ENCODE measurements at places on chromosomes 1 and 21.
A peak's percentile ranks its signal among the peaks of the same experiment; 100 is the strongest.

DNA sequence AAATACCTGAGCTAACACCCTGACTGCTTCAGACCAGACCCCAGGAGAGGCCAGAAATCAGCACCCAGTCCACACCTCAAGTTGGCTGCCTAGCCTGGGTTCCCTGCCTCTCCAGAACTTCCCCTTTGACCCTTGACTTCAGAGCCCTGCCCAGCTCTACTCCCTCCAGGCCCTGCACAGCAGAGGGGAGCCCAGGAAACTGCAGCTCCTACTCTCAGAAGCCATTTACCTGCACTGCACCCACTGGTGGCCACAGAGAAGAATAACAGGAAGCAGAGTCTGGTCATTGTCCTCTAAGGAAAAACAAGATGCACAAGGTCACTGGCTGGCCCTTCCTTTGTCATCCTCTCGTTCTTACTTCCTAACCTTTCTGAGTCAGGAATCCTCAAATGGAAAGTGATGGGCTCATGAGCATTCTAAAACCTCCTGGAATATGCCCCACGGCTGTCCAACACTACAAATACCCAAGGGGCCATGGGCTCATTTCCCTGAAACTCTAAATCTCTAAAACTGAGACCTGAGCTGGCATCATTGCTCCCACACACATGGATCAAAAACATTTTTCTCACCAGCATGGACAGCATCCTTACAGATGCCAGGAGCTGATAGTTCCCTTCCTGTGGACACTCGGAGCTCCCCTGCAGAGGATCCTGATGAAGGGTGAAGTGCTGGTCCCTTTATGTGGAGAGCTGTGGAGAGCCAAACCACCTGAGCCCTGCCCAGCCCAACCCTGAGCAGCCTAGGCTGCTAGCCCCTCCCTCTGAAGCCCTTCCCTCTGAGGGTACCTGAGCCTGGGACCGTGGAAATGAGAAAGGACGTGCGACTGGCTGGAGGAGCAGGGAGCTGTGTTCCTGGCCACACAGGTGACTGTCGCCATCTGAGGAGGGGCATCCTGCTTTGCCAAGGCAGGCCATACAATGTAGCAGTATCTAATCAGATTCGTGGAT is at the start of gene ITLN2:
Gene ITLN2, minus strand, starts transcription at position 652 of the 947 bp plus-strand sequence. Its CDS starts 68 bp downstream, at position 584.
- no peak for DNase-seq

DNA sequence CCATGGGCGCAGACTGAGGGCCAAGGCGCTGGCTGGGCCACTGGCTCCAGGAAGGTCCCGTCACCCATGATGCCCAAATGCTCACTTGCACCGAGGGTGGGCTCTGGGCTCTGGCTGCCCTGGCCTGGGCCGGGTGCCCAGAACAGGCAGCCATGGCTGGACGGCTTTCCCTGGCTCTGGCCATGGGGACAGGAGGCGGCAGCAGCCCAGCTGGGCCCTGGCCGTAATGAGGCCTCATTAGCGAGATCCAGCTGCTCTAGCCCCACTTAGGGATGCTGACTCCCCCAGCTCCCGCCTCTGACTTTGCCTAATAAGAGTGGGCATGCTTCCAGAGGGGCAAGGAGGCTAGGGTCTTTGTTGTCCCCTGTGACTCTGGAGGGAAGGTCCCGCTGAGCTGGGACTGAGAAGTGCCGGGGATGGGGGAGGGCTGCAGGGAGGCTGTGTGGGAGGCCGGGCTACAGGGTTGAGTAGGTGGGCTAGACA is 11.8 kb downstream of the SLC6A9 start:
- DNase-seq = no peak

- DNase-seq = no peak
Observed at GRCh38 chr1:241423541-241424479, 66.8 kb upstream of the RGS7 start.

DNA sequence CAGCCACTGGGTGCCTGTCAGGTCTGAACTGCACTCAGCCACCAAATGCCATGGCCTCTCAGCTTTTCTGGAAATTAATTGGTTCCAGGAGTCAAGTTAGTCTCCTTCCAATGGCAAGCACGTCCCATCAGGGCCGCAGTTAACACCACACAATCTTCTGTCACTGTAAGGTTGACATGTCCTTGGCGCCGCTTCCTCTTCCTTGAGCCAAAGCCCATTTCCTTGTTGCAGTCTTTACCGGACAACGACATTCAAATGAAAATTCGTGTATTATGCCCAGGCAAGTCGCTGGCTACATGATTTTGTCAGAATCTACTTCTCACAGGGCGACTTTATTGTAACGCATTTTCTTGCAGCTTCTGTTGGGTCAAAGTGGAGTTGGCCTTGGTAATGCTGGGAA is 430.6 kb upstream of the KAZN start:
- no peak for DNase-seq

DNA sequence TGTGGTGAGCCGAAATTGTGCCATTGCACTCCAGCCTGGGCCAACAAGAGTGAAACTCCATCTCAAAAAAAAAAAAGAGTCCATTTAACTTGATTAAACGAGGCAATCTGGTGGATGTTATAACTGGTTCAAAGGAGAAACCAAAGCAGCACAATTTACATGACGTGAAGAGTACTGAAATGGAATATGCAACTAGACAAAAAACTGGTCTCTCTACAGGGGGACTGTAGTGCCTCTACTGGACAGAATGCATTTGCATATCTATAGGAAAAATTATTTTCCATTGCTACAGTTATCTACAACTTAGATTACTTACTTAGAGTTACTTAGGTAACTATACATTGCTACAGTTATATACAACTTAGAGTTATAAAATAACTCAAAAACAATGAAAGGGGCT is 2.7 kb upstream of the CAPN2 start:
- no peak for DNase-seq

- DNase-seq = no peak
Observed at GRCh38 chr1:56212143-56212542, 367.2 kb downstream of the PLPP3 start.

DNA sequence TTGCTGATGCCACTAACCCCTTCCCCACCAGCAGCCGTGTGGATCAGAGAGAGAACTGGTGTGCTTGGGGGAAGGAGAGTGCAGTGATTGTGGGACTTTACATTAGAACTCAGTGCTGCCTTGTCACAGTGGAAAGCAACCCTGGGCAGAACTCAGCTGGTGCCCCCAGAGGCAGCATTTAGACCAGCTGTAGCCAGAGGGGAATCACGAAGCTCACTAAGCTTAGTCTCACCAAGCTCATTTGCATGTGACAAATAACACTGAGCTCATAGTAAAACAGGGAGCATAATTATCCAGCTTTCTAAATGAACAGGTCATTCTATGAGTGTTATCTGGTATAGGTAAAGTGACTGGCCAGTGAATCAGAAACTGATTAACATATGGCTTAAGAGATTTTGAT is 9.8 kb upstream of the SMAP2 start:
- DNase-seq = no peak

DNA sequence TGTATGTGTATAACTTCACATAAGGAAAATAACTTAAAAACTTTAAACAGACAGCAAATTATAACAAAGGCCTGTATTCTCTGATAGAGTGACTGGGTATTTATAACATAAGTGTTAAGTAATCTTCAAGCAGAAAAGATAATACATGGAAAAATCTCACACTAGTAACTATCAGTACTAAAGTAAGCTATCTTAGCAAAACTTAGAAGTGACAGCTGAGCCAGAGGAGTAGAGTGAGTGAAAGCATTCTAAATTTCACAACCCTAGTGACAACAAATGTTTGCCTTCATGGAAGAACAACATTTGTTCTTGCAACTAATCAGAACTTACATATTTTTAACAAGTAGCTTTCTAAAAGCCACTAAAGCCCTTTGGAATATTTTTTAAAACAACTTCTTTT is 74.5 kb upstream of the B3GALT2 start:
- DNase-seq = no peak

DNA sequence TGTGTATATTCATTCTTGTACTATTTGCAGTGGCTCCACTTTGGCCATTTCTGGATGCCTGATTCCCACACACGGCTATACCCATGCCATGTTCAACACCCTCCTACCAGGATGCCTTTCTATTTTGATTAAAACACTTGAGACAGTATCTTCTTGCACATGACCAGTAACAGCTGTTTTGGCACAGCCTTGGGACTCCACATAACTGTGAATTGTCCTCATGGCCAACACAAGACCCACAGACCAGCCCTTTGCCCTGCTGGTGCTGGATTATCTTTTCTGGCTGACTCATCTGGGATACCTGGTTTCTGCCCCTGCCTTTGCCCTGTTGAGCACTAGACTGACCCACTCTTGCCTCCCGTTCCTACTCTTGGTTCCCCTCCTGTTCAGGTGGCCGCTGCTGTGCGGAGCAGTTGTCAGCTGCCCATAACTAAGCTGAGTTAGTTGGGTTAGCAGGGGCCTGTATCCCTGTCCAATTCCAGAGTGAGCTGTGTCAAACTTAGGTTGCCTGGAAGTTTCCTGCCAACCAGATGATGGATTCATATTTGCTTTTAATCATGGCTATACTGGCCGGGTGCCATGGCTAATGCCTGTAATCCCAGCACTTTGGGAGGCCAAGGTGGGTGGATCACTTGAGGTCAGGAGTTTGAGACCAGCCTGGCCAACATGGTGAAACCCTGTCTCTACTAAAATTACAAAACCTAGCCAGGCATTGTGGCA is 10.8 kb upstream of the EYA3 start:
- peak; percentile 34 for DNase-seq

Measured in ascending aorta (tissue), 2 donors.